Common myeloid progenitor, CD34-positive (primary cell): ENCODE measurements at places on chromosomes 3 and 15.

- DNase-seq, result peak; percentile 85
Observed at GRCh38 chr3:143443851-143444331, 324.3 kb downstream of the CHST2 start.

DNA sequence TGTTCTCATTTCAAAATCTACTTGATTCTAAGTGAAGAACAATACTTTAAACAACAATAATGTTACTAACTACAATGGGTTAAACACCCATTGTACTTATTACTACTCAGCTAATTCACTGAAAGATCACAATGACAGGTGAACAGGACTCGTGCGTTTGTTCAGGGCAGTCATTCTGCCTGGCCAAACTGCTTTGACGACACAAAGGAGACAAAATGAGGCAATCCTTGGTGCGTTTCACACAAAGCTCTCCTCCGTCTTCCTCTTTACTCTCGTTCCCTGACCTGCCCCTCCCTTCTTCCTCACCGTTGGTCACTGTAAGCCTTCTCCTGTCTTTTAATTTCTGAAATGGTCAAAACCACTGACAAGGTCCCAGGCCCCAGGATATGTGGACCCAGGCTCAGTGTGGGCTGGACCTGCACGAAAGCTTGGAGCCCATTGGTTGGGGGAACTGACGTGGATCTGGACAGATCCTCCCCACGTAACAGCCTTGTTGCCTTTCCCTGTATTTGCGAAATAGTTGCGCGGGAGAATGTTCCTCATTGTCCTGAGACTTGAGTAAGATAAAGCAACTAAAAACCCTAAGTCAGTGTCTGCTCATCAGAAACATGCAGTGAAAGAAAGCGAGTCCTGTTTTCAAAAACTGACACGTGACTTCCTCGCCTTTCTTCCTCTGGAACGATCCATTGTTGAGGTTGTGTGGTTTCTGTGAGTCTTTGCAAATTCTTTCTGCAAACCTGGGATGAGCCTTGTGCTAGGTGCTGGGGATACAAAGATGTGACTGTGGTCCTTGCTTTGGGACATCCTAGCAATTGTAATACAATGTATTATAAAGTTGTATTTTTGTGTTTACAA is 147.1 kb upstream of the RGMA start:
- DNase-seq, result no peak

- DNase-seq, result no peak
Observed at GRCh38 chr15:96366526-96366877, 36.0 kb downstream of the NR2F2 start.

GRCh38 chr3:110362751-110363150 is 708.9 kb upstream of the NECTIN3 start:
- DNase-seq, result no peak

- no peak for DNase-seq
Observed at GRCh38 chr3:98690876-98691275, 72.3 kb upstream of the ST3GAL6 start.

- peak; percentile 86 for DNase-seq
Observed at GRCh38 chr3:122560680-122561079, 3.4 kb downstream of the PARP9 start.

DNA sequence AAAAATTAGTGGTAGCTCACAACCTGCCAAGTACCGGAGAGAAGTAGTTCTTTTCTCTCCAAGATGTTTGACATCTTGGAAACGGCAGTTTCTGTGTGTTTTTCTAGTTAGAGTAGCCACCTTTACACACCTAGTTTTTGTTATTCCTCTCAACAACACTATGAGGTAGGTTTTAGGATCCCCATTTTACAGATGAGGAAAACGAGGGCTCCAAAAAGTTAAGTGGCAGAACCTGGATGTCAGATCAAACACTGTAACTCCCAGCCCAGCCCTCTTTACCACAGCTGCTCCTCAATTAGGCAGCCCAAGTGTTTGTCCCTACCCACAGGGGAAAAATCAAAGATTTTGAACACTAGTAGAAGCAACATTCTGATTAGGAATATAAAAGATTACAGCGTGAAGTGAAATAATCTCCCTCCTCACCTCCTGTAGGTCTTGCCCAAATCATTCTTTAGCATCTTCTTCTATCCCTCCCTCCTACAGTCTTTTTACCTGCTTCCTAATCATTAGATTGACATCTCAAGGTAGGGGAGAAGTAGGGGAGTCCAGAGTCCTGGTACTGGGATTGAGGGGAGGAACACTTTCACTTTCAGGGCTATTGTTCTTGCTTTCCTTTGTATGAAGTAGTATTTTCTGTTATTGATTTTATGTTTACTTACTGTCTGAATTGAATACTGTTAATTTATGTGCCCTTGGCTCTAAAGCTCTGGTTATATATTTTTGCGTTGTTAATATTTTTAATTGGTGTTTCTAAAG is 142.6 kb downstream of the CMSS1 start:
- no peak for DNase-seq

GRCh38 chr3:115239717-115240116 is 92.6 kb upstream of the ZBTB20 start:
- no peak for DNase-seq

DNA sequence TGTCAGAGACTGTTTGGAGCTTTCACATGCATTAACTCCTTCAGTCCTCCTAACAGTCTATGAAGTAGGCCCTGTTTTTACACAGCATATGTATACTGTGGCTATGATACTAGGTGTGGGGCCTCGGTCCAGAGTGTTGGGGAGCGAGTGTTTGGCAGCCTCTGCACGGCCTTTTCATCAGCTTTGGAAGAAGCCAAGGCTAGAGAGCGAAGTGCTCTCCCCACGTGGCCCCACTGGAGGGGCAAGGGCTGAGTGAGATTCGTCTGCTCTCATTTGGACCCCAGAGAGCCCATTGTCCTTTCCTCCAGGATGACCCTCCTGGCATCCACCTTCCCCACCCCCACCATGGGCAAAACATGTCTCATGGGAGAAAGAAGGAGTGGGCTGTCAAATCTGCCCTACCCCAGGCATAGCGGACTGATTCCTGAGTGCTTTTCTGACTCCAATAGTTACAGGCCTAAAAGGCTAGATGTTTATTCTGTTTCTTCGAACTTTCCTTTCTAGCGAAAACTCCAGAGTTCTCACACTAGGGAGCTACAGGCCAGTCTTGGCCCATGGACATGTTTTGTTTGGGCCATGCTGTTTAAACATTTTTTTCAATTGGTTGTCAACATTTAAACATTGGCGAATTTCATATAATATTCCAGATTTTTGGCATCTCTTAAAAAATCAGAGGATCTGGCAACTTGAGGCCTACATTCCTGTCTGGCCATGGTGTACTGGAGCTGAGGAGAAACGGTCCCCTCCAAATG is 76.0 kb downstream of the EEFSEC start:
- DNase-seq, result no peak

GRCh38 chr3:170109579-170110293 is 71.8 kb downstream of the PHC3 start:
- DNase-seq, result no peak

GRCh38 chr3:10242182-10243065 is 5.8 kb upstream of the TATDN2 start:
- DNase-seq, result peak; percentile 43

- no peak for DNase-seq
Observed at GRCh38 chr3:140122183-140122582, 187.2 kb downstream of the CLSTN2 start.

DNA sequence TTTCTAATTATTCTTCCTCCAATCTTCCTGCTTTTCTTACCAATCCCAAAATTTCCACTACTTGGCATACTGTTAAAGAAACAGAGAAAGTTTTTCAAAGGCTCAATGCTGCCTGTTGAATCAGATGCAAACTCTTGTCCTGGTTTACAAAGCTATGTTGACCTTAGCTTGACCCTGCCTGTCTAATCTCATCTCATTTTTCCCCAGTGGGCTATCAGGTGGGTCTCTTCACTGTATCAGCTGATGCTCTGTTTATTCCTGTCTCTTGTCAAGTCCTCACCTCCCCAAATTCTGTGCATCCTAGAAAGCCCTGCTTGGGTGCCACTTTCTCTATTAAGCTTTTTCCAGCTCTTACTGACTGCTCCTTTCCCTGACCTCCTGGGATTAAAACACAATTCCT is 18.2 kb downstream of the NFKBIZ start:
- DNase-seq, result no peak

DNA sequence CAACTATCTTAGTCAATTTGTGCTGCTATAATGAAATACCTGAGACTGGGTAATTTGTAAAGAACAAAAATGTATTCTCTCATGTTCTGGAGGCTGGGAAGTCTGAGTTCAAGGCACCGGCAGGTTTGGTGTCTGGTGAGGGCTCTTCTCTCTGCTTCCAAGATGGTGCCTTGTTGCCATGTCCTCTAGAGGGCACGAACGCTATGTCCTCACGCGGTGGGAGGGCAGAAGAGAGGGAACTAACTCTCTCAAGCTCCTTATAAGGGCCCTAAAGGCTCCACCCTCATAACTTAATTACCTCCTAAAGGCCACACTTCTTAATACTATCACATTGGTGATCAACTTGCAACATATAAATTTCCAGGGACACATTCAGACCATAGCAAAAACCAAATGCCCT is 108.4 kb downstream of the ADAMTSL3 start:
- DNase-seq, result no peak

GRCh38 chr15:64163659-64164362 is 989 bp upstream of the PPIB start:
- DNase-seq, result peak; percentile 17

DNA sequence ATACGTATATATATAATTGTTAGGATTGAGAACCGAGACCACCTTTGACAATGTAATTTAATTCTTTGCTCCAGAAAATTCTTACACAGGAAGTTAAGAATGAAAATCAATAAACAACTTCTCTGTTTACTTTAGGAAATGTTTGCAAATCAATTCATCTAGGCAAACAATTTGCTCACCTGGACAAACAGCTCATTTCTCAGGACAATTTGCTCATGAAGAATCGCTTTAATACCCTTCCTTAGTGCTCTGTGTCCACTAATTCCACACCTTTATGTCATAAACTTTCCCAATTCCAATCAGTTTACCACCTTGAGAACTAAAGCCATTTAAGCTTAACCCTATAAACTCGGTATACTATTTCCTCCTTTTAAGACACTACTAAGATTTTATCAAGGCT is 292.2 kb downstream of the BCHE start:
- DNase-seq, result no peak

DNA sequence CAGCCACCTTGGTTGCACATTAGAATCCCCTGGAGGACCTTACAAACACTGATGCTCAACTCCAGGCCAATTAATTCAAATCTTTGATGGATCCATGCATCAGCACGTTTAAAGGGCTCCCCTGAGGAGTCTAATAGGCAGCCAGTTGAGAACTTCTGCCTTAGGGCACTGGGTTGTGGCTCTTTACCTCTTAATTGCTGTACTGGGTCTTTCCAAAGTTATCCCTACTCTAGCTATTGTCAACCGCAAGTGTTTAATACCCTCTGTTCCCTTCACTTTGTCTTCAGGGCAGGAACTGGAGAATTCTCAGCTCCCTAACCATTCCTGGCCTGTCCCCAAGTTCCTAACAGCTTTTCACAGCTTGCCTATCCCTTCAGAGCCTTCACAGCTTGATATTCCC is 15.0 kb upstream of the FAM174B start:
- no peak for DNase-seq

DNA sequence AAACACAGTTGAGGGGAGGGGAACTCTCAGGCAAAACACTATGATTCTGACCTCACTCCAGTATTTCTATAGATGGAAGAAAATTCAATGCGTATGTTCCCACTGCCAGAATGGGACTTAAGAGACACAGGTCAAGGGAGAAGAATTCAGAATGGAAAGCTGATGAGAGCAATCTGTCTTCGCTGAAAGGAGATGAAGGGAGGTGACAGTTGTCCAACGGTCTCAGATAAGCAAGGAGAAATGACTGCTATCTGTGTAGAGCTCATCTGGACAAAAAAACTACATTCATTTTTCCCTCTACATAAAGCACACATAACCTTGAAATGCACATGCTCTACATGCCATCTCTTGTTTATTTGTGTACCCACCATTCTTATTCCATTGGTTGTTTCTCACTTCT is 405.1 kb downstream of the LSAMP start:
- no peak for DNase-seq

DNA sequence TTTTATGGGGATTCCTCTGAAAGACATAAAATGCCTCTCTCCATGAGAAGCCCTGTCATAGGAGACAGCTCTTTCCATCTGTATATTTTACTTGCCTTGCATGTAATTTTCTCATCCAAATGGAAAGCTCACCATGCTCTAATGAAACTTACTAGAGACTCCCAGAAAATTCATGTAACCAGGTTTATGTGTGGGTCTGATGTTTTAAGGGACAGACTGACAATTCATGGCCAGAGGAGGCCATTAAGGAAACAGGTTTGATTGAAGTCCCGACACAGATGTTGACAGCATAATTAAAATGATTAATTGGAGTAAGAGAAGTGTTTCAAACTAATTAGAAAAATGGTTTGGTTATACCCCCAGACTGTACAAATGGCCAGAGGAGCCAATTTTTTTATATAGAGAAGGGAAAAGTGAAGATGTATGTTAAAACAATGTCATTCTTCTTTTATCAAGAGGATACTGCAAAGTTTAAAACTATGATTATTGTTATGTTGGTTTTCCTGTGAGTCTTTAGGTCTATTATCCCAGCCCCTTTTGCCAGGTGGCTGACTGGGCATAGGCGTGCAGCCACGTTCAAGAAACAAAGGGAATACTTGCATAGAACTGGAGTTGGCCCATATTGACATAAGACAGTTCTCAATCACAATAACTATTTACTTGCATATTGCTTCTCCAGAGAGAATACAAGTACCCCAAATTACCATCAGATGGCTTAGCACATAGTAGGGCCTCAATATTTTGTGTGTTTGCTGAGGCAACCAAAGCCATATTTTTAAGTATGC is 64.8 kb downstream of the RBMS3 start:
- no peak for DNase-seq

GRCh38 chr15:65740148-65740547 is 51.9 kb downstream of the DENND4A start:
- no peak for DNase-seq

- no peak for DNase-seq
Observed at GRCh38 chr3:136954251-136954650, 3.5 kb upstream of the IL20RB start.

- DNase-seq, result no peak
Observed at GRCh38 chr3:121477589-121477988, 68.2 kb downstream of the POLQ start.

DNA sequence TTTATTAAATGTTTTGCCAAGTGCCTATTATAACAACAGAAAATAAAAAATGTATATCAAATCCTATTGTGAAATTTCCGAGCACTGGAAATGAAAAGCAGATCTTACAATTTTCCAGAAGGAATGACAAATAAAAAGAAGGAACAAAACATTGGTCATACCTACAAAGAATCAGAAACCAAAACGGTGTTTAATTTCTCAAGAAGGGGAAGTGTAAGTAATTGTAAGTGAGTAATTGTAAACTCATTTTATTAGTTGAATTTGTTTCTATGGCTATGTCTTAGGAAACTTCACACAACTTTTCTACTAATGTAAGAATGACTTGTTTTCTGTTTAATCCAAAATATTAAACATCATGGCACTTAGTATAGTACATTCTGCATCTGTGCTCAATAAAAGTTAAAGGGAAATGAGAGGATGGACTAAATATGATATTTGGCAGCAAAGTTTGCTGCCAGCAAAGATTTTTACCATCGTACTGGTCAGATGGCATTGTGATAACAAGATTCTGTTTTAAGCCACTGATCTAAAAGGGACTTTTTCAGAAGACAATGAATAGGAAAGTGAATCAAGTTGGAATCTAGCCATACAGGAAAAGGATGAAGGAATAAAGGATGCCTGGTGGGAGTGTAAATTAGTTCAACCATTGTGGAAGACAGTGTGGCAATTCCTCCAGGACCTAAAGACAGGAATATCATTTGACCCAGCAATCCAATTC is 232.4 kb downstream of the NFKBIZ start:
- peak; percentile 52 for DNase-seq

GRCh38 chr3:155316426-155316825 is 22.9 kb upstream of the STRIT1 start:
- DNase-seq, result no peak
